ENCODE measurements at places on chromosomes 4 and X.

GRCh38 chr4:113878668-113879067 is 100.8 kb downstream of the ARSJ start:
- DNase-seq, result peak; percentile 73

GRCh38 chr4:168908851-168909273 is 101.2 kb downstream of the CBR4 start:
- DNase-seq, result no peak

GRCh38 chr4:154427149-154427548 is 64.5 kb downstream of the DCHS2 start:
- DNase-seq, result no peak

GRCh38 chr4:6962211-6963041 is 52.8 kb downstream of the TBC1D14 start:
- DNase-seq, result no peak

- DNase-seq, result no peak
These were observed 4.7 kb upstream of the RENBP start for GRCh38 chrX:153948847-153949805.

DNA sequence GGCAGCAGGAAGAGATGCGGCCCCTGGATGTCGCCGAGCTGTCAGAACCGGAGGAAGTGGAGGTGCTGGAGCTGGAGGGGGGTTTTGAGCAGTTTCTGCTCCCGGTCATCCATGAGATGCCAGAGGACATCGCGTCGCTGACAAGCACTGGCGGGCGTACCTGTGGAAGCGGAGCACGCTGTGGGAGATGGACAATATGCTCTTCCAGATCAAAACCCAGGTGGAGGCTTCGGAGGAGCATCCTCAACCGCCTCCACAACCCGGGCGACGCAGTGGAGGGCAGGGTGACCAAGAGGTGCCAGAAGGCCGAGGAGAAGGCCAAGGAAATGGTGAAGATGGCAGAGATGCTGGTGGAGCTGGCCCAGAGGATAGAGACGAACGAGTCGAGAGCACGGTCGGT is 7.6 kb upstream of the CCNQ start:
- DNase-seq, result no peak

DNA sequence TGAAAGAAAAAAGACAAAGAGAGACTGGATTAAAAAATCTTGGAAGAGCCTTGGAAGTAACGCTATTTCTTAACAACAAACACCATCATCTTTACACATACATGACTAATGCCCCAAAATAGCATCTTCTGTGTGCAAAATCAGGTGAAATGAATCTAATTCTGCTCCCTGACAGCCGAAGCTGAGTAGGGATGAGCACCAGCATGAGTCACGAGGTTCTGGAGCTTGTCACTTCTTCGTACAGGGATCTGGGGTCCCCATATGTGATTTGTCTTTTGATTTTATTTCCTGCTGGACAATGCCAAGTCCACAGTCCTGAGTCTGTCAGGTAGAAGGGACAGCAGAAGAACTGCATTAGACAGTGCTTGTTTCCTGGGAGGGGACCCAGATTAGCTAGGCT is 55.9 kb downstream of the OSTC start:
- DNase-seq, result no peak

DNA sequence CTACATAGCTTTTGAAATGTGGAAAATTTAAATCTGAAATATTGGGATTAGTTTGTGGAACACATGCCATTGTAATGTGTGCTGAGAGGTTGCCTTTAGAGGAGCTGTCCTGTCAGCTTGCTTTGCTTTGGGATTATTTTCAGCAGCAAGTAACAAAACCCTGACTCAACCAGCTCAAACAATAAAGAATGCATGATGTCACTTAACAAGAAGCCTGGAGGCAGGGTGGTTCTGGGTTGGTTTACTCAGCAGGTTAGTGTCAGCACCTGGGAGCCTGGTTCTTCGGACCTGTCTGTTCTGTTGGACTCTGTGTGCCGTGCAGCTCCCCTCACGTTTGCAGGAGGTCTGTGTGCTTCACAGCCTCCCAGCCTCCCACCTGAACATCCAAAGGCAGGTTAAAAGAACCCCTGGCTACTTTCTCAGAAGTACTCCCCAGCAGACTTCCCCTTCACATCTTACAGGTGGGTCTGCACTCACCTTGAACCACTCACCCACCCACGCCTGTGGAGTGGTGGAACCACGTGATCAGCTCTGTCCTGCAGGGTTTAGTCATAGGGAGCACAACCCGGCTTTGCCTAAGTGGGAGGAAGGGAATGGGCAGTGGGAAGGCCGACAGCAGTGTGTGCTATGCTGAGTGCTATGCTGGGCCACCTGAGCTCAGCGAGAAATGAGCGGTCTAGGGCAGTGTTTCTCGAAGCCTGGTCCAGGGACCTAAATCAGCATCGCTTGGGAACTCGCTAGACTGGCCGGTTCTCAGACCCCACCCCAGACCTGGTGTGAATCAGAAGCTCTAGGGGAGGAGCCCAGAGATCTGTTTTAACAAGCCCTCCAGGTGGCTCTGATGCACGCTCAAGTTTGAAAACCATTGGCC is 20.4 kb downstream of the TMEM131L start:
- no peak for DNase-seq

DNA sequence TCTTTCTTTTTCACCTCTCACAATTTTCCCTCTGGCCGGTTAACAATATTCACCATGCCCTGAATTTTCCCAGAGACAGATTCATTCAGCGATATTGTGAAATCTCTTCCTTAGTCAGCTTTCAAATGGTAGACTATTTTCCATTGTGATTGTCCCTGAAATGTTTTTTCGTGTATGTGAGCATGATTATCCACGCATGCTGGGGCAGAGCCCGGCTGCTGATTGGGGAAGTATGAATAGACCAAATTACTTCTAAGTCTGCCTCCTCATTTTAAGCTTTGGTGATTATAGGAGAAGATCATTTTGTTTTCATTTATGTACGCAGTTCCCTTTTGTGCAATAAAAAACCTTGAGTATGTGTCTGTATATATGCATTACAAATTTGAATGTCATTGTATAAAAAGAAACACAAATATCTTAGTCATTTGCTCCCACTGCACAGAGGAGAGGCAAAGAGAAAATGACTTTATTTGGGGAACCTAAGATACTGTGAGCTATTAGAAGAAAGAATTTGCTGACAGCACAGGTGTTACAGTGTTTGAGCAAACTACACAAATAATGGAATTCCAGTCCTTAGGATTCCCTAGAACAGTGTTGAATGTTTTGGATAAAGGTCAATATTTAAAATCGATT is 11.3 kb downstream of the DTHD1 start:
- DNase-seq, result no peak

DNA sequence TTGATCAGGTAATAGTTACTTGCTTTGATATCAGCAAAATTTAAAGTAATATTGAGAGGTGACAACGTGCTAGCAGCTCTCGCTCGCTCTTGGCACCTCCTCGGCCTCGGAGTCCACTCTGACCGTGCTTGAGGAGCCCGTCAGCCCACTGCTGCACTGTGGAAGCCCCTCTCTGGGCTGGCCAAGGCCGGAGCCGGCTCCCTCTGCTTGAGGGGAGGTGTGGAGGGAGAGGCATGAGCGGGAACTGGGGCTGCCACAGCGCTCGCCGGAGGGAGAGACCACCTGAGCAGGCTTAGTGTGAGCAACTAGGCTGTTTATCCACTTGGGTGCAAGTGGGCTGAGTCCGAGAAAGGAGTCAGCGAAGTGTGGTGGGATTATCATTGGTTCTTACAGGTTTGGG is 455.7 kb upstream of the PCDH7 start:
- no peak for DNase-seq

DNA sequence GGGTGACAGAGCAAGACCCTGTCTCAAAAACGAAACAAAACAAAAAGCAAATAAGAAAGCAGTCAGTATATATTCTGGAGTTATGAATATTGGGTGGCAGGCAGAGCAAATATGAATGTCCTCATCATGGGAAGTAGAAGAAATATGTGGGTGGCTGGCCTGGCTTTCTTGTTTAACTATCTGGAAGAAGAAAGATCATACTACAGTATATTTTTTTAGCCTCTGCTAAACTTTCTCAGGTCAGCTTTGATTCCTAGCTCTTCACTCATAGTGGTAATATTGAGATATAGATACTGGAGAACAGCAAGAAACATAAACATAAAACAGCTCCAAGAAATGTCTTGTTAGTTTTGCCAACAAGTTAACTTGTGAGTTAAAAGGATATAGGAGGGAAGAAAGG is 192.5 kb downstream of the SOWAHB start:
- no peak for DNase-seq

DNA sequence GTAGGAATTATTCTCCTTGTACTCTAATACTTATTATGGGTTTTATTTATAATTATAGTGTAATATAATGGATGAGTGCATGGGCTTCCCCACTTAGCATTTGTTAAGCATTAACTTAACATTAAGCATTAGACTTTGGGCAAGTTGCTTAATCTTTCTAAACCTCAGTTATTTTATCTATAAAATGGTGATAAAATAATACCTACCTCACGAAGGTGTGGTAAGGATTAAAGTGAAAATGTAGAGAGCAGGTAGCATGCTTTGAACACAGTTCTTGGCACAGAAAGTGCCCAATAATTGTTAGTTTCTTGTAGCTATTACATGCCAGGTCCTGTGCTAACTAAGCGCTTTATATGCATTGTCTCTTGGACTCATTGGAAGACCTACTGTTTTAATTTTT is 2.6 kb downstream of the MSMO1 start:
- no peak for DNase-seq

DNA sequence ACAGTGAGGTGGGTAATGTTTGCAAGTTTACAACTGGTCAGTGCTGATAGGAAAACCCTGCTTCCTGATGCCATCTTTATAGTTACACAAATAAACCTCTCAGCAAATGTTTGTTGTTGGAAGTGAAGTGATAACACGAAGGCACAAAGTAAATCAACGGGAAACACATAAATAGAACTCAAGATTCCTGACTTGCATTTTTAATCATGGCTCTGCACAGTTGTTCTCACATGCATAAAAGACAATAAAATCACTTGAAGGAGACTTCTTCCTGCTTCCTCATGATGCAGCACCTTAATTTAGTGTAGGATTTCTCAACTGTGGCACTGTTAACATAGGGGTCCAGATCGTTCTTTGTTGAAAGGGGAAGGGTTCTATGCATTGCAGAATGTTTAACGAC is 907.7 kb downstream of the RAB28 start:
- no peak for DNase-seq

GRCh38 chr4:112865443-112865842 is 184.0 kb upstream of the ANK2 start:
- DNase-seq, result no peak

DNA sequence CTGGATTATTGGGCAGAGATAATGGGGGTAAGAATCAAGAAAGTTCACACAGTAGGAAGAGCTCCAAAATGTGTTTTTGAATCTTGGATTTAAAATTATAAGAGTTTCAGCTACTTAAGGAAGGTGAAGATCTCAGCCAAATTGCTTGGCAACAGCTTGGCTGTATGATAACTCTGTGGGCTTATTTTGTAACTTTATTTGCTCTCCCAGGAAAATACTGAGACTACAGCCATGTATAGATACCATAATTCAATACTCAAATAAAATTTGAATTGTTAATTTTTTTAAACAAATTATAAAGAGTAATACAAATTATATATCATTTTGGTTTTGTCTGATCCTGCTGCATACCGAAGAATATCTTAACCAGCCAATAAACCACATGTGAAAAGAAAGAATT is 129.5 kb upstream of the INPP4B start:
- no peak for DNase-seq

DNA sequence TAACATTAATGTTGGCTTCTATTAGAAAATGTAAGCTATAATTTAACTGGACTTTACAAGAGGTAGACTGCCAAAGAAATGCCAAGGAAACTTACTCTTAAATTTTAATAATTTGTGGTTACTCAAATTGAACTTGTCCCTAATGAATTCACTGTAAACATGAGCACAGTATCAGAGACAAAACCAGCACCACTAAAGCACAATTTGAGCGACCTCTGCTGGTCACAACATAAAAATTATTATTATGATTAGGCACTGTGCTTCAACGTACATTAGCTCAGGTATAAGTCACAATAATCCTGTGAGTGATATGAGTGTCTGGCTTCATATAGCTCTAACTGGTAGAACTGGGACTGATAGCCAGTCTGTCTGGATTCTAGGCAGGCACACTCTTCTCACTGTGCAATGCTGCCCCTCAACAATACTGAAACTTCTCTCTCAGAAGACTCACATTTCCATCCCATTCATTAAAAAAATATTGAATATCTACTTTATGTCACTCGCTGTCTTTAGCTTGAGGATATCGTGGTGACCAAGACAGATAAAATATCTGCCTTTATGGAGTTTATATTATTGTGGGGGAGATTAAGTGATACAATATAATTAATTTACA is 8.0 kb downstream of the NUDT6 start:
- DNase-seq, result no peak

GRCh38 chr4:93771640-93772411 is 56.7 kb upstream of the ATOH1 start:
- no peak for DNase-seq

DNA sequence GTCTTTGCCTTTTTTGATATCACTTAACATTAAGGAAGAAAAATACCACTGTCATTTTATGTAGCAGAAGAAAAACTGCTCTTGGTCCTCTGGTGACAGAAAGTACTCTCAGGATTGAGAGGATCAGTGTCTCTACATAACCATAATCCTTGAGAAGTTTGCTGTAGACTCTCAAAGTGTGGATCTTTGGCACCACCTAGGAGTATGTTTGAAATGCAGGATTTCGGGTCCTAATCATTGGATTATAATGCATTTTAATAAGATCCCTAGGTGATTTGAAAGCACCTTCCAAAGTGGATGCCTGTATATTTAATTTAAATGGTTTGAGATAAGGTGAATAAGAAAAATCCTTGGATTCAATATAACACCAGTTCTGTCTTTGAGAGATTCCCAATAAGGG is 23.2 kb downstream of the MOB1B start:
- DNase-seq, result no peak

DNA sequence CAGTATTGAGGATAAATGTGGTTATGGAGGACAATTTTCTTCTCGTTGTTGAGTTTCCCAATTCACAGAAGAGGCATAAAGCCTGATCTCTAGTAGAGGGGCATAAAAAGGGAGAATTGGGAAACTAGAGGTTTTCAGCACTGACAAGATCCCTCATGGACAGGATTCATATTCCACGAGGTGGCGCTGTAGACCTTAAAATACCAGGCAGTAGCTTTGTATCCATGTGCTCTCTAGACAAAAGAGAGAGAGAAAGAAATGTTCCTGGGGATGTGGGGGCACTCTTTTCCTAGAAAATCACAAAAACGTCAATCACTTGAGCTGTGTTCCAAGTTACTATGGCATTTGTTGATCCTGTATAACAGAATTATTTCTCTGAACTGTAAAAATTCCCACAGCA is 128.3 kb downstream of the MAGEE1 start:
- peak; percentile 20 for DNase-seq

DNA sequence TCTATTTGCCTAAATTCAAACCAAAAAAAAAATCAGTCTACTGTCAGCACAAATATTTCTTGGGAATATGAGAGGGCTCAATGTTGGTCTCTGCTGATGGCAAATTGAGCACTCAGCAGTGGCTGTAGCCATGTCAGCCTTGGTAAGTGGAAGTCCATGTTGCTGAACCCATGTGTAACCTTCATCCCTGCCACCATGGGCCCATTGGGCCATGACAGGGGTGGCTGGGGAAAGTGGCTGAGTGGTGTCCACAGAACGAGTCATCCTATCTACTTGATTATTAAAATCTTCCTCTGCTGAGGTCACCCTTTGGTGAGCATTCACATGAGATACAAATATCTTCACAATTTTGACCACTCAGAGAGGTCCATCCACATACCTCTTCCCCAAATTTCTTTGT is 56.8 kb upstream of the FAM9B start:
- no peak for DNase-seq

GRCh38 chr4:84501202-84501503 is 2.1 kb upstream of the NKX6-1 start:
- DNase-seq, result no peak

Measured in iPS DF 19.7 (cell line).